ENCODE measurements at places on chromosomes 5 and 9.
A peak's percentile ranks its signal among the peaks of the same experiment; 100 is the strongest.

GRCh38 chr5:128213340-128213739, 129.8 kb downstream of the SLC12A2 start:
- peak; percentile 67 for DNase-seq

DNA sequence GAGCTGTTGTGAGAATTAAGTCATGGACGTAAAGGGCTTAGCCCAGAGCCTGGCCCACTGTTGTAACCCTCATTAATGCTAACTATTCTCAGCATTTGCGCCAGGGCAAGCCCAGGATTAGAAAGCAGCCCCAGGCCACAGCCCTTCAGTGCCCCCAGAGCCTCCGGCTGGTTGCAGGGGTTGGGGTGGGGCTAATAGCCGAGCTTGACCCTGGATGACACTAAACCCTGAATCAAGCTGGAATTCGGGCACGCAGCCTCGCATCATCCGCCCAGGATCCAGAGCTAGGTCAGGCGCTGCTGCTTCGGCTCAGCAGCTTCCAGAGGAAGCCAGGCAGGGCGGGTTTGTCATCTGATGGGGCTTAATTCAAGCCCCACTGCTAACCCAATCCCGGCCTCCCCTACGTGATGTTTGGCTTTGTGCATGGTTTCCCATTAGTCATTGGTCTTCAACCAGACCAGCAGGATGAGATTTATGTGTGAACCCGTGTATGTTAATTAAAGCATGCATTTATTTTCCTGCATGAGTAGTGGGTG, 1.2 kb upstream of the MEGF9 start:
- peak; percentile 72 for DNase-seq

DNA sequence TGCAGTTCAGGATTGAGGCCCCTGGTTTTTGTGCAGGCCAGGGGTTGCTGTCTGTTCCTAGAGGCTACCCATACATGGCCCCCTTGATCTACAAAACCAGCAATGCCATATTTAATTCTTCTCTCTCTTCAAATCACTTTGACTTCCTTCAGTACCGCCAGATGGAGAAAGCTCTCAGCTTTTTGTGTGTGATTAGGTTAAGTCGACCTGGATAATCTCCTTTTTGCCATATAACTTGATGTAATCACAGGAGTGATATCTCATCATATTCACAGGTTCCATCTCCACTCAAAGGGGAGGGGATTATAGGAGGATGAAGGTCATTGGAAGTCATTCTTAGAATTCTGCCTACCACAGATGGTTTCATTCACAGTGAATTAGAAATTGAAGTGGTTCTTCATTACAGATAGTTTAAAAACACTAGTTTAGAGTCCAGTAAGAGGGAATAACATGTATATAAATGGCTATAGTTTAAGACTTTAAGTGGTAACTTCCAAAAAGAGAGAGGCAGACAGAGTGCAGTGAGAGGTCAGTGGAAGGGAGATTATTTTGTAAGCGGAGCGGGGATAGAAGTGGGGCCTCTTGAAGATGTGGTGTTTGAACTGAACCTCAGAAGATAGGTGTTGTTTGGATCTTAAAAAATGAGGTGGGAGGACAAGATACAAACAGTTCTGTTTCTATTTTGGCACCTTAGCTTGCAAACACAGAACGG, 85.9 kb downstream of the GALNT10 start:
- DNase-seq, result no peak

DNA sequence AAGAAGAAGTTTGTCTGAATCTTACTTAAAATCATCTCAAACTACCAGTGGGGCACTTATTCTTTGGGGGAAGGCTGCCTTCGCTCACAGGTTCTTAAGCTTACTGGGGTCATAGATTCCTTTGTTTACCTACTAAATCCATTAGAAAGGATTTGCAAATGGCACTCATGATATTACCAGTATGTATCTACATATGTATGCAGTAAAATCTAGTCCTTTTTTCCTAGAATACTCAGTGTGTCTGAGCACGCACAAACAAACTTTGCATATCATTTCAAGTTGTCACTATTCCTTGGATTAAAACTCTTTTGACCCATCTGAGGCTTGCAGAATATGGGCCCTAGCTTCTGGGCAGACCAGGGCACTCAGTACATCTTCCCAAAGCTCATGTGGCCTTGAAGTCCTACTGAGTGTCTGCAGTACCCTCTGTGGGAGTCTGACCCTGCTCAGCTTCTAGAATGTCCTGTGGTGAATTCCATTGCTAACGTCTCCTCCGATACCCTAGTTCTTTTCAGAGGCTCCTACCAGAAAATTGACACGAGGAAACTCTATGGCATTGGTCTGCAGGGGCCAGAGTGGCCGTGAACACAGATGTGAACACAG, 297.9 kb downstream of the SLIT3 start:
- DNase-seq, result no peak

DNA sequence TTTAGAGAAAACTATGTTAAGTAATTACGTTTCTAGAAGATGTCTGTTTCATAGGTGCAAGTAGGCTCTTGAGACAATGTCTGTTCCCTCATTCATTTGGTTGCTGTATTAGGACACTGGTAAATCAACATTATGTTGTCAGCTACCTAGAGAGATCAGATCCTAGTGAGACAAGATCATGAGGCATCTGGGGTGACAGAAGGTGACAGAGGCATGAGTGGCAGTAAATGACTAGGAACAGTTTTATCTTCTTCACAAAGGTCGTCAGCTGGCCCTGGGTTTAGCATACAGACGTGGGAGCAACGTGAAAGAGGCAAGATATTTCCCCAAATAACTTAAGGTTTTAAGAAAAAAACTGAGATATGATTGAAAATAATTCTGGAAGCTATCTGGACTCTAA, 1926.3 kb upstream of the WWC1 start:
- no peak for DNase-seq

DNA sequence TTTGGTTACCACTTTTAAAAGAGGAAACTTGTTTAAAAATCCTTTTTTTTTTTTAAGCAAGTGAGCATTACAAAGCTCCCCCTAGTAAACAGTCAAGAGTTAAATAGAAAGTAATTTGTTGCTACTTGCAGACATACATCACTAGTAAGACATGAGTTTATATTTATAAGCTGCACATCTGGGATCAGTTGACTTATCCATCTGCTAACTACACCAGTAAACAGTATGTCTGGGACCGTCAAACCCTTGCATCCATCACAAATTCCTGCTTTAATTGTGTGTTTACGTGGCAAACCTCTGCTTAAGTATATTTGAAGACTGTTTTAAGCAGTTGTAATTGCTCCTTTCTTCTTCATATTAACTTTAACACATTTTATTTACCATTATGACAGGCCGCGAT, 146.8 kb downstream of the EBF1 start:
- DNase-seq, result no peak

GRCh38 chr9:127558581-127559246, 53.4 kb upstream of the STXBP1 start:
- no peak for DNase-seq
